Right lung (tissue), 10 donors: ENCODE measurements at places on chromosomes 6 and 20.
A peak's percentile ranks its signal among the peaks of the same experiment; 100 is the strongest.

- DNase-seq, result no peak
Measured at GRCh38 chr6:125656287-125656870, 93.1 kb upstream of the HEY2 start.

DNA sequence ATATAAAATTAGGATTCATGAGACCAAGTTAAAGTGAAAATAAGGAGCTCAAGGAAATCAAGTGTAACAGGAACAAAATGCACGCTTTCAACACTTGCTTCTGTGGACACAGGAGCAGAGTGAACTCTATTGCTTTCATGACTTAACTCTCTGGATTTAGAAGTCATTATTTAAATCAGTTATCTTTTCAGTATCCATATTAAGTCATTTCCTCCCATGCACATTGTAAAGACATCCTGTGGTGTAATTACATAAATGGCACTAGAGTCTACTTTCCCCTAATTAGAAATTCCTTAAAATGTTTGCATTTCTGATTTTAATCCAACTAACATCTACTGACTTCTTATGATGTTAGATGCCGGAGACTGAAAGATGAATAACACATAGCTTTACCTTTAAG is 88.0 kb downstream of the INSM1 start:
- DNase-seq, result no peak

DNA sequence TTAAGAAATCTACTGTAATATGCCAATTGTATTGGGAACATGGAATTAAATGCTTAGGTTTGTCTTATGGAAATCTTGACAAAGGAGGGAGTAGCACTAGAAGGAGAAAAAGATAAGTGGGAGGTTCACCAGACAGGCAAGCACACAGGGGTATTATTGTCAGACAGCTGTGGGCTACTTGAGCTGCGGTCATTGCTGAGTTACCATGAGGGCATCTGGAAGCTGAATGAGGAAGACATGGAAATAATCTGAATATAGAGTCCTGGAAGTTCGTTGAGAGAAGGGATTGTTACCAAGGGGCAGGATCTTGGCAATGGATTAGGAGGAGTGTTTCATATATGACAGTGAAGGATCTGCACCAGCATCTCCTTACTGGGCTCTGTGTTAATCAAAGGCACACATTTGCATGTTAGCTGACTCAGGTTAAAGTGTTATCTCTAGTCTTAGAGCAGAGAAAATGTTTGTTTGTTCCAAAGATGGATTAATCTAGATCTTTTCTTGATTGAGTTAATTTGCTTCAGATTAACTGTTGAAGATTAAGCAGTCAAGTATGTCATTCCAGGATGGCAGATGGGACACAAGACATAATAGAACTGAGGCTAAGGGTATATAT is 53.0 kb upstream of the SUPT3H start:
- no peak for DNase-seq

- no peak for DNase-seq
Measured at GRCh38 chr6:124546601-124547000, 415.6 kb upstream of the RNF217 start.

GRCh38 chr20:21685981-21686380 is 19.5 kb upstream of the PAX1 start:
- DNase-seq, result no peak

DNA sequence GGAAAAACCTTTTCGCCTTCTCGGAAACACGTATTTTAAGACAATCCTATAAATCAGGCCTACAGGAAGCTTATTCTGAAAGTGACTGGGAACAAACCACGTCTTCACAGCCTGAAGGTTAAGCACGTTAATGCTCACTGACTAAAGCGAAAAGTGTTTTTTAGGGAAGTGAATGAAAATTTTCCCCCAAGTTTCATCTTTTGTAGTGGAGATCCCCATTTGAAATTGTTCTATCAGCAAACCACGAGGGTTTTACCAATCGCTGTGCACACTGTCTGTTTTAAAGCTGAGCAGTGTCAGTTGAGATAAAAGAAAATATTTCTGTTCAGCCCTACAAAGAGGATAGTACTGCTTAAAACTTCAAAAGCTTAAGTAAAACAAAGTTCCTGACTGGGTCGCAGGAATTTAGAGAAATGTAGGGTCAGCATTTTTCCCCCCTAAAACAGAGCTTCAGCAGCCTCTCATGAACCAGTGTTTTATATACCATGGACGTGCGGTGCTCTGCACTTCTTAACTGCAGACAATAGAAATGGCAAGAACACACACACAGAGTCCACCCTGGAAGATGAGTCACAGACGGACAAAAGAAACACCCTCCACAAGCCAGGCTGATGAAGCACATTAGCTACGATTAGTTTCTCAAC is 34.9 kb downstream of the SLC22A23 start:
- DNase-seq, result no peak

- no peak for DNase-seq
Measured at GRCh38 chr20:48983423-48984400, 62.2 kb downstream of the ARFGEF2 start.

DNA sequence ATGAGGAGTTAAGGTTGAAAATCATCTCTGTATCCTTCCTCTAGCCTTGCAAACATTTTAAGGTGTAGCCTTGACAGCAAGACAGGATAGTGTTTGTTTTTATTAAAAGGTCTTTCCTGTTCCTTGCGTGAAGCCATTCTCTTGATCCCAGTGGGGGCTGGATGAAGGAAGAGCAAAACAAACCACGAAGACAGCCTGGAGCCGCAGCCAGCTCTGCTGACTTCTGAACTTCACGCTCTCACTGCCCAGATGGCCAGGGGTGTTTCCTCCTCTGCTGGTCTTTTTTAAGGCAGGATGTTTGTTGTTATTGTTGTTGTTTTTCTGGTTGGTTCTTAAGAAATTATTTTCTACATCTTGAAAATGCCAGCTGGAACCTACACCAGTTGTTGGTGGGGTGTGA is 156.4 kb downstream of the MTHFD1L start:
- no peak for DNase-seq

- no peak for DNase-seq
Measured at GRCh38 chr20:36298061-36298460, 8.1 kb upstream of the DLGAP4 start.

DNA sequence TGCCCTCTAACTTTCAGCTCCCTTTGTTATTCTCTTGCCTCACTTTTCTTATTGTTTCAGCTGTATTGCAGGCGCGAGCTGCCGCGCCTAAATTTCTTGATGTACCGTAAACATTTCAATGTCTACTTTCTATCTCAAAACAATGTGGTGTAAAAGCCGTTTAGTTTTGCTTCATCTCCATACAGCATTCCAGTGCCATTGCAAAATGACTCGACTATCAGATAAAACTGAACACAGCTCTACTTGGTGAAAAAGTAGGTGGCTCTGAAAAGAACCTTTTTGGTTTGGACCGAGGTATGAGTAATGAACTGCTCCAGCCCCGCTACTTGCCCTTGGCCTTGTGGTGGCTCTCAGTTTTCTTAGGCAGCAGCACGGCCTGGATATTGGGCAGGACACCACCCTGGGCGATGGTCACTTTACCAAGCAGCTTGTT is 74.6 kb downstream of the OR2B2 start:
- DNase-seq, result no peak

DNA sequence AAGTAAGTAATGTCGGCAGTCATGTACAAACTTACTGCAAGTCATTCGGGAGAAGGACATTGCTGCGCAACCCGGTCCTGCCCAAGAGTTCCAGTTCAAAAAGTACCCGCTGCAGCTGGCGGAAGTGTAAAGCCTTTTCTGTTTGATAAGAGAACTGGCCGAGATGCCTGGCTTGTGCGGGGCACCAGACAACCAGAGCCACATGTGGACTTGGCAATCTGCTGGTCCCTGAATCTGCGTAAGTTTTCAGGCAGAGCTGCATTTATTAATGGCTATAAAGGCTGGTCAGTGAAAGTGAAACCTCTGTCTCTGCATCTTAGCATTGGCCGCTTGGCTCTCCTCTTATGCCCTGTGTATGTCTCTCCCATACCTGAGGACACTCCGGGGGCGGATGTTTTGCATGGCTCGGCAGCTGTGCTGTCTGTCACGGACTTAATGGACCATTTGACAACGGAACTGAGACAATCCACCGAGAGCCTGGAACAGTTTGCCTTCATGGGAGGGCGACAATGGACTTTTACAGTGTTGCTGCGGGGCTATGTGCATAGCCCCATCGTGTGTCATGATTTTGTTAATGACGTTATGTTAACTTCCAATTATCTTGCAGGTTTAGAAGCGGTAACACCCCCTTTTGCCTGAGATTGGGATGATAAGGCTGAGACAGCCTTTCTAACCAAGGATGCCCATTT is 19.8 kb upstream of the RGS17 start:
- no peak for DNase-seq

DNA sequence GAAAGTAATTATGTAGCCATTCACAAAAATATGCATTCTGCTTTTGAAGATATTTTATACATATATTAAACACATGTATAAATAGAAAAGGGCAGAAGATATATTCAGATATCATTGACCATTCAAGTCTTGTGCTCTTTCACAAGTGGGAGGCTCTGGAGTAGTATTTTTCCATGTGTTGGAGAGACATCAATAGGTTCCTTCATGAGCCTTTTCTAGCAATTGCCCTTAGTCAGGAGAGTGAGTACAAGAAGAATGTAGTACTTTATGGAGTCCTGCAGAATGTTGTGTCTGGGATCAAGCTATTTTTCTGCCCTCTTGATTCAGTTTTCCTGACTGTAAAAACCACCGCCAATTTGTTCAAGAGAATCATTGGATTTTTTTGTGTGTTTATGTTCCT is 117.9 kb downstream of the LRRC1 start:
- DNase-seq, result no peak

DNA sequence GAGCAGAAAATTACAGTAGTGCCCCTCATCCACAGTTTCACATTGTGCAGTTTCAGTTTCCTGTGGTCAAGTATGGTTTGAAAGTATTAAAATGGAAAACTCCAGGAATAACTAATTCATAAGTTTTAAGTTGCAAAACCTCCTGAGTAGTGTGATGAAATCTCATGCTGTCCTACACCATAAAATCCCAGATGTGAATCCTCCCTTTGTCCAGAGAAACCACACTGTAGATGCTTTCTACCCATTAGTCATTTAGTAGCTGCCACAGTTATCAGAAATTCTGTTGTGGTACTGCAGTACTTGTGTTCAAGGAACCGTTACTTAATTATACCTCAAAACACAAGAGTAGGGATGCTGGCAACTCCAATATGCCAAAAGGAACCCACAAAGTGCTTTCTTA is 74.7 kb downstream of the PTCHD4 start:
- DNase-seq, result no peak

- peak; percentile 61 for DNase-seq
Measured at GRCh38 chr6:132400883-132401617, at the start of gene MOXD1. TSS of gene MOXD1 (minus strand) at chr6:132401475. CDS start at chr6:132401426, 49 bp downstream.

DNA sequence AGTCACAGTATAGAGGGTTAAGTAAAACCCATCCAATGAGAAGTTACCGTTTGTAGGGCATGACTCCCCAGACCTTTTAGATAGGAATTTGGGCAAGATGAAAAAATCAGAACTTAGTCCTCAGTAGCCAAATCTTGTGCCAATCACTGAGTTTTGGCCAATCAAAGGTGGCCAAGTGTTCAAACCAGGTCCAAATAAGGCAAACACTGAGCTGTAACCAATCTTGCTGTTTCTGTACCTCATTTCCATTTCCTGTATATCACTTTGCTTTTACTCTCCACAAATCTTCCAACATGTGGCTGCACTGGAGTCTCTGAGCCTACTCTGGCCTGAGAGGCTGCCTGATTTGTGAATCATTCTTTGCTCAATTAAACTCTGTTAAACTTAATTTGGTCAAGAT is 81.8 kb upstream of the GPR6 start:
- no peak for DNase-seq

GRCh38 chr6:46325561-46326530 is 155.1 kb upstream of the ENPP5 start:
- DNase-seq, result no peak

GRCh38 chr6:1703923-1704322 is 94.2 kb downstream of the FOXC1 start:
- DNase-seq, result no peak

DNA sequence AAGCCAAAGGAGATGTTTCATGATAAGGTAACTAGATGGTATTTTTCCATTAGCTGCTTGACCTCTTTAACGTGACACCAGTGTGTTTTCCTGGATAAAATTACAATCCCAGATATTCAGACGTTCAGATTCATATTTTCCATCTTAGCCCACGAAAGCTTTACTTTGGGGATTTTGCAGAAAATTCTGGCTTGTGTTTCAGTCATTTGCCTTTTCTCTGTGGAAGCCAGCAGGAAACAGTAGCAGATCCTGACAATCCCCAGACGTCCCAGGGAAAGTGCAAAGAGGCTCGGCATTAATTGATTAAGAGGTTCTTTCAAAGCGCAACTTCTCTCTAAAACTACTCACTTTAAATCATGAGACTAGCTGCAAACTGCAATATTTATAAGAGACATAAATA is 243.6 kb downstream of the UST start:
- no peak for DNase-seq
